Activated gamma-delta T cell treated with Interleukin-2 at 50 U/mL for 16 hours (primary cell): ENCODE measurements at places on chromosomes 7 and 10.

GRCh38 chr7:103887853-103888602, 101.4 kb downstream of the RELN start:
- DNase-seq = no peak

DNA sequence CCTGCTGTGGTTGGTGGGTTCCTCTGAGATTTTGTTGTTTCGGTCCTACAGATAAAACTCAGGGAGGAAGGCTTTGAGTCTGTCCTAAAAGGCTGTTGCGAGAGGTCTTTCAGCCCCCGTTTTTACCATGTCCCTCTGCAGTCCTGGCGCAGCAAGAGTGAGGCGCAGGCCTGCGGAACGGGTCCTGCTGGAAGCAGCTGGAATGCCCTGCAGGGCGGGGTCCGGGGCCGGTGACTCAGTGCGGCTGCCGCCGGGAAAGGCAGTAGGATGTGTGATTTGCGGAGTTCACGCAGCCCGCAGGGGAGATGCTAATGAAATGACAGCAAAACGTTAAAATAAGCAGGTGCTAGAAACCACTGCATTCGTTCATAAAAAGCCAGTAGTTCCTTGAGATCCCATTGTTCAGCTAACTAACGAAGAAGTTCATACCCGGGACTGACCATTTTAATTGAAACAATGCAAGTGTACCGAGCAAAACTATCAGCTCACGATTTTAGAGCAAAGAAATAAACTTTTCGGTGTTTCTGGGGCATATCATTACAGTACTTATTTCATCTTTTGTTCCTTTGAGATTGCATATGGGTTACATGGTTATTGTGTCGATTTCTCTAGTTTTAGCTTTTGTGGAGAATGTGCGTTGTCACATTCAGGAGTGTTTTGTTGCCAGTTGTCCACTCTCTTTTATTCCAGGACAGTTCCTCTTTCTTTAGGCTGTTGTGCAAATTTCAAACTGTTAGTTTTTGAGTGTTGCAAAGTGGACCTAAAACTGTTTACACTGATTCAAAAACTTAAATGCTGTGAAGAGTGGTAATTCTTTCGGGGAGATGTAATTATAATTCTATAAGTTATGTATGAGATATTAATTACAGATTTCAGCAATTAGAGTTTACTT, 783 bp downstream of the ANLN start:
- peak; percentile 16 for DNase-seq

GRCh38 chr10:11625019-11625735, 13.7 kb upstream of the USP6NL start:
- DNase-seq = no peak

- DNase-seq = no peak
Observed at GRCh38 chr7:6028563-6028962, 2.6 kb upstream of the ANKRD61 start.

DNA sequence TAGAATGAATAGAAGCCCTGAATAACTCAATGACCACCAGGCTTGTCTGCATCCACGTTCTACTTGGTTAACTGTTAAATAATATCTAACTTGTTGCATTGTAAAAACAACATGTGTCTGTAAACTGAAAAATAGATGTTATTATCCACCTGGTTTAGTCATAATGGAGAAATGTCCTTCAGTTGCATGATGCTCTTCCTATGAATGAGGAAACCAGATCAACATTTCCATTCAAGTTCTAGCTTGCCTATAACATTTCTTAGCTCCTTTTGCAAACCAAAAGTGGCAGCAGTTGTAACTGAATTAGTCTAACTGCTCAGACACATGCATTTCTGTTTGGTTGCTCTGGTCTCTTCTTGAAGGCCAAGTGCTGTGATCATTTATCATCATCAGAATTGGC, 62.9 kb upstream of the BET1 start:
- no peak for DNase-seq

GRCh38 chr7:26460351-26461085, 168.9 kb downstream of the SNX10 start:
- DNase-seq = no peak

- DNase-seq = peak; percentile 0
Observed at GRCh38 chr7:30928254-30928872, 16.7 kb downstream of the AQP1 start.

- no peak for DNase-seq
Observed at GRCh38 chr10:91799612-91799975, 1.4 kb downstream of the TNKS2 start.

GRCh38 chr10:29615195-29615594, 19.6 kb downstream of the SVIL start:
- DNase-seq = no peak

- DNase-seq = peak; percentile 41
Observed at GRCh38 chr10:110834629-110835301, 37.0 kb upstream of the PDCD4 start.

GRCh38 chr7:5827755-5828154, 46.3 kb upstream of the RNF216 start:
- DNase-seq = peak; percentile 38

GRCh38 chr10:129694691-129695243, 227.7 kb downstream of the MGMT start:
- no peak for DNase-seq

DNA sequence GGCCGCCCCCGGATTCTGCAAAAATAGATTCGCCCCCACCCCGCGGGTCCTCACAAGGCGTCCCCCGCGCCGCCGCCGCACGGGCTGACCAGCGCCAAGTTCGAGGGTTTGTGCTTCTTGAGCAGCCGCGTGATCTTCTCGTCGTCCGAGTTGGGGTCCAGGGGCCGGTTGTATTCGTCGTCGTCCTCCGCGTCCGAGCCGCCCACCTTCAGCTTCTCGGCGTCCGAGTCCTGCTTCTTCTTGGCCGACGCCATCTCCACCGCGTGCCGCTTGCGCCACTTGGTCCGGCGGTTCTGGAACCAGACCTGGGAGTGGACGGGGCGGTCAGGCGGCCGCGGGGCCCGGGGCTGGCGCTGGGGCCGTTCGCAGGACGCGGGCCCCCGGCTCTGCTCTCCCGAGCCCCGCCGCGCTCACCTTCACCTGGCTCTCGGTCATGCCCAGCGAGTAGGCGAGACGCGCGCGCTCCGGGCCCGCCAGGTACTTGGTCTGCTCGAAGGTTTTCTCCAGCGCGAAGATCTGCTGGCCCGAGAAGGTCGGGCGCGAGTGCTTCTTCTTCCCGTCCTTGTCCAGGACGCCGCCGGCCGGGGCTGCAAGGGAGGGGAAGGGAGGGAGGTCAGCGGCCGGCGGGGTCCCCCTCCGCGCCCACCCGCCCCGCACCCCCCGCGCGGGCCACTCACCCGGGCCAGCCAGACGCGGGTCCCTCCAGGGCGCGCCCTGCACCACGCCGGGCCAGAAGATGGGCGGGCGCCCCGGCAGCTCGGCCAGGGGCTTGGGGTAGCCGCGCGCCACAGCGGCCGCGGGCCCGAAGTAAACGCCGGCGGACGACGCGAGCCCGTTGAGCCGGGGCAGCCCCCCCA, 853 bp downstream of the NKX6-2 start:
- no peak for DNase-seq

GRCh38 chr7:27158436-27159265, 2.2 kb upstream of the HOXA7 start:
- DNase-seq = no peak

- no peak for DNase-seq
Observed at GRCh38 chr7:134891696-134892678, 94.3 kb upstream of the AGBL3 start.

- DNase-seq = no peak
Observed at GRCh38 chr10:1070919-1071318, 14.7 kb downstream of the WDR37 start.

DNA sequence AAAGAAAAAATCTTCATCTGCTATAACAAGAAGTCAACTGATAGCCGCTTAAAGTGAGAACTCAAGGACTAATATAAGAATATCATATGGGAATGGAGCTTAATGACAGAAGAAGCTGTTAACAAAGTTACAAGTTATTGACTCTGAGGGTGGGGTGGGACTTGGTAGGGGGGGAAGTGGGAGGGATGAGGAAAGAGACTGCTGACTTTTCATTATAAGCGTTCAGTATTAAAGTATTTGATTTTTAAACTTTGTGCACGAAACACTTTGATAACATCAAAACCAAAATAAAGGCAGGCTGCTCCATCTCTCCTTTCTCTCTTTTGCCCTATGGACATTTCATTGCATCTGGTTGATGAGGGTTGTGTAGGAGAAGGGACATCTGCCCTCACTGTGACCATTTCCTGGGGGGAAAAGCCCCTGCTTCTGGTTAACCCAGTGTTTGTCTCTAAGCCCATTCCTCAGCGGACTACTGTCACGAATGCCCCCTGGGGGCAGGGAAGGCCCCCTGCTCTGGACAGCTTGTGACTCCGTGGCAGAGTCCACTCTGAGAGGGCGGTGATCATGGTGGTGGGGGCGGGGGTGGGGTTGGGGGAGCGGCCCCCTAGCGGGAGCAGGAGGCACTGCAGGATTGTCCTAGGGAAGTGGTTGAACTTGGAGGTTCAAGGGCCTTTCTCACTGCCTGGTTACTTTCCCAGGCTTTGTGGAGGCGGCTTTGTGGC, 17.4 kb downstream of the SLC13A4 start:
- no peak for DNase-seq

DNA sequence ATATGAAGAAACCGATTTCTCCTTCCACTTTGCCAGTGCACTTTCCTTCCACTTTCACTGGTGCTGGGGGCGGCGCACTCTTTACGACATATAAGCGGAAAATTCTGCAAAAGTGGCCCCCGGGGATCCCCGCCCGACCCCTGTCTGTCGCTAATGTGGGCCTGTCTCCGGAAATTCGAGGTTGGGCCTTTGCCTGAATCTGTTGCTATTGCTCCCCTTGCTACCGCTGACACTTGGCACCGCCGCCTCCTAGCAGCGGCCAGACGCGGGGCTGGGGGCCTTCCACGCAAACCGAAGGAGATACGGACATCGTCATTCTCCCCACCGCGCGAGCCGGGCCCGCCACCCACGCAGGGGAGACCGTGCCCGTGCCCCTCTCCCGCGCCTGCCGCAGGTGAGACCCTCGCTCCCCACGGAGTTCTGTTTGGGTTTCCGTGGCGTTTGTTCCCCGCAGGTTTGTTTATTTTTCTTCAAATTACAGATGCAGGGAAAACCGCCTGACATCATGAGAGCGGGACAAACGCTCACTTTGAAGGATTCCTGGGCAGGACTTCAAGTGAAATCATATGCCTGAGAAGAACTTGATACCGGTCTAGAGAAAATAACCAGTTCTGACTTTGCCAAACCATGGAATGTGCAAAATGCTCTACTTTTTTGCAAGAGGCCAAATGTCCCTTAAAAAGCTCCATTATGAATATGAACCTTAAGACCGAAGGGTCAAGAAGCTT, 5.0 kb downstream of the TWIST1 start:
- no peak for DNase-seq

- DNase-seq = no peak
Observed at GRCh38 chr10:49803988-49804387, 41.9 kb upstream of the OGDHL start.

DNA sequence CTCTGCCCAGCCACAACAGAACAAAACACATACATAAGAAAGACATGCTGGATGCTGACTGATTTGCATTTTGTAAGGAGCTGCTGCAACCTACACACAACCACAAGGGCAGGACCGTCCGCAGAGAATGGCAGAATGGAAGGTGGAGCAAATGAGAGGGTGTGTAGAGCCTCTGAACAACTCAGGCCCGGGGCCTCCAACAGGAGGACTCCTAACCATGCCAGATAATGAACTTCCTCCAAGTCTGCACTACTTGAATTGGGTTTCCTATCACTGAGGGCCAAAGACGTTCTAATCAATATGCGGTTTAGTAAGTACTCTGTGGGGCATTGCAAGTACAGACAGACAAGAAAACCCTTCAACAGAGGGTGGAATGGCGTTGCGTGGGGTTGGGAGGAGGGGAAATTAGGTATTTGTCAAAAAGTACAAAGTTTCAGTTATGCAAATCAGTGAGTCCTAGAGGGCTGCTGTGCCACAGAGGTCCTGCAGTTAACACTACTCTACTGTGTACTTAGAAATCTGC, 14.6 kb downstream of the VOPP1 start:
- DNase-seq = no peak

GRCh38 chr10:128633864-128634540, 507.8 kb upstream of the MKI67 start:
- DNase-seq = no peak
